ENCODE measurements at places on chromosomes 12 and 14.

DNA sequence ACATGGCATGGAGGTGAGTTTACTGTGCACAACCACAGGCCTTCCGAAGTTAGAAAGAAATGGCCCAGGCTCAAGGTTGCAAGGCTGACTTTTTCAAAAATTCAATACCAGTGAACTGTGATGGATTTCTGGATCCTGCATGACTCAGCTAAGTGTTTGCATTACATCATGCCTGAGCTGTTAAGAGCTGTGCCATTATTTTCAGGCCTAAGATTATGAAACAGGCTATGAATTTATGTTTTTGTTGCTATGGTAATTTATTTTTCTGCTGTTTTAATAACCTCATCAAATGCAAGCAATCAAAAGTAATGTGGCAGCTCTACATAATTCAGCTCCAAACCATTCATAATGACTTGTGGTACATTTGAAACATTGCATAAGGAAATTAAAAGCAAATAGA is 457.7 kb upstream of the TMEM132C start:
- no peak for DNase-seq

DNA sequence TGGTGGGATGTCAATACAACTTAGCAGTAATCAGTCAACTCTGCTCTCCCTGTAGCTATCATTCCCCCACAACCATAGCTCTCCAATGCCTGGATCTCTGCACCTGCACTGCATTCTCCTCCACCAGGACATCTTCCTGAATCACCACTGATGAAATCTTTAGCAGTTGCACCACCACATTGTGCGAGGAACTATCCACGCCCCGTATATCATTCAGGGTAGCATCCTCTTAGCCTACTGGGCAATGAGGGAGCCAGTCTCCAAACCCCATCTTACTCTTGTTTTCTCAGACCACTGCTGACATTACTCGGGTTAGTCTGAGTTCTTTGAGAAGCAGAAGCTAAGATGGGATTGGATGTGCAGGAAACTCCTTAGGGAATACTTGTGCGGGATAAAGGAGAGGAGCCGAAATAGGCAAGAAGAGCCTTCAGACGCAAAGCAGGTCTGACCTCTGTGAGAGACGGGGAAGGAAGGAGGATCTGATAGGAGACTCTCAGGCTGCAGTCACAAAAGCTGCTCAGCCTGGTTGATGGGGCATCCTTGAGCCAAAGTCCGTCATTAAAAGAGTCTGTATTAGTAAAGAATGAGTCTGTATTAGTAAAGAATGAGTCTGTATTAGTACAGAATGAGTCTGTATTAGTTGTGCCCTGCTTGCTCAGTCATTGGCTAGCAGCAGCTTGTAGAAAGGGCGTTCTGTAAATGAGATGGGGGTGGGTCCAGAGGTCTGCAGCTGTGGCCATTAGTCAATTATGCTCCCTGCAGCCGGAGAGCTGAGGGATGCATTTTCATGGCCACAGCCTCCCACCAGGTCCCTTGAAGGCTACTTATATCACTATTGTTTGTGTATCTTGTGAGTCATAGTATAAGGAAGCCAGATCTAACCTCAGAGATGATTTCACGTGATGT is 49.6 kb upstream of the RASSF3 start:
- DNase-seq = no peak

GRCh38 chr12:83932011-83932410 is 980.6 kb downstream of the SLC6A15 start:
- DNase-seq = no peak

GRCh38 chr14:23146980-23147379 is 27.9 kb upstream of the CEBPE start:
- no peak for DNase-seq

DNA sequence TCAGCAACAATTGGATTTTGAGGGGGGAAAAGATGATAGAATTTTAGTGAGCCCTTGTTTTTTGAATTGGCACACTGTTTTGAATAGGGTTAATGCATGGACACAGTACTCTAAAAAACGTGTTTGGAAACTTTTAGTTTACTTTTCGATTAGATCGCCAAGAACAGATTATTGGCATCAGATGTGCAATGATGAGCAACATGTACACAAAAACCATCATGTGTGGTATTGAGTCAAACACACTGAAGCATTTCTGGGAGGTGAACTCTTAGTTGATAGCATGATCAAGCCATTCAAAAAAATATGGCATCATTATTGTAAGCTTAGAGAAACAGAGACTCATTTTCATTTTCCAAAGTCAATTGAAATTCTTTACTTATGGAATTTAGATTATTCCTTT is 329.2 kb downstream of the ADAMTS20 start:
- no peak for DNase-seq

GRCh38 chr14:29558516-29558915 is 369.1 kb downstream of the PRKD1 start:
- DNase-seq = no peak

GRCh38 chr12:57617942-57618341 is 6.7 kb downstream of the ARHGEF25 start:
- DNase-seq = no peak

- DNase-seq = peak; percentile 63
These were observed 914 bp upstream of the CCND2 start for GRCh38 chr12:4272424-4273272.

GRCh38 chr14:89314274-89314673 is 102.8 kb downstream of the FOXN3 start:
- DNase-seq = no peak

GRCh38 chr12:45357539-45358417 is 141.9 kb downstream of the ANO6 start:
- no peak for DNase-seq

DNA sequence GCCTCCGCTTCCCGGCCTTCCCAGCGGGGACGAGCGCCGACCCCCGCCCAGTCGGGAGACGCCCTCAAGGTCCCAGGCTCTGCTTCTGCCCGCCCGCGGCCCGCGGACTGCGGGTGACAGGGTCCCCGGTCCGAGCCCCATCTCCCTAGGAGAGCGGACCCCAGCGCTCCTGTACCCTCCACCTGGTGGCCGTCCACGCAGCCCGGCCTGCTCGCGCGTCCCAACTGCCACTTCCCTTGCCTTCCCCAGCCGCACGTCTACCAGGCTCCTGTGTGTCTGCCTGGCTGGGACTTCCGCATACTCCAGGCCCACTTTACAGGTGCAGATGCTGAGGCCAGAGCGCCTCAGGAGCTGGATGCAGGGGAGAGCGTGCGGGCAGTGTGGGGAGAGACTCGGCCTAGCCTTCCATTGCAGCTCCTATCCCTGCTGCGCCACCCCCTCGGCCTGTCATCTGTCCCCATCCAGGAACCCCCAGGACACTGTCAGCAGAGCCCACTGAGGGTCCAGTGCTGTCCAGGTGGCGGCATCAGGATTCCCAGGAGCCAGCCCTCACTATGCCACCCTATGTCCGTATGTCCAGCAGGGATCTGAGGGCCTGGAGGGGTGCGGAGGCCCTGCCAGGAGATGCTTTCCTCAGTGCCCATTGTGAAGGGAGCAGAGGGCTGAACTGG is 8.0 kb upstream of the ANKRD9 start:
- no peak for DNase-seq

GRCh38 chr12:78928200-78929074 is 63.9 kb downstream of the SYT1 start:
- DNase-seq = no peak

GRCh38 chr14:54985156-54985555 is 41.7 kb downstream of the WDHD1 start:
- no peak for DNase-seq

DNA sequence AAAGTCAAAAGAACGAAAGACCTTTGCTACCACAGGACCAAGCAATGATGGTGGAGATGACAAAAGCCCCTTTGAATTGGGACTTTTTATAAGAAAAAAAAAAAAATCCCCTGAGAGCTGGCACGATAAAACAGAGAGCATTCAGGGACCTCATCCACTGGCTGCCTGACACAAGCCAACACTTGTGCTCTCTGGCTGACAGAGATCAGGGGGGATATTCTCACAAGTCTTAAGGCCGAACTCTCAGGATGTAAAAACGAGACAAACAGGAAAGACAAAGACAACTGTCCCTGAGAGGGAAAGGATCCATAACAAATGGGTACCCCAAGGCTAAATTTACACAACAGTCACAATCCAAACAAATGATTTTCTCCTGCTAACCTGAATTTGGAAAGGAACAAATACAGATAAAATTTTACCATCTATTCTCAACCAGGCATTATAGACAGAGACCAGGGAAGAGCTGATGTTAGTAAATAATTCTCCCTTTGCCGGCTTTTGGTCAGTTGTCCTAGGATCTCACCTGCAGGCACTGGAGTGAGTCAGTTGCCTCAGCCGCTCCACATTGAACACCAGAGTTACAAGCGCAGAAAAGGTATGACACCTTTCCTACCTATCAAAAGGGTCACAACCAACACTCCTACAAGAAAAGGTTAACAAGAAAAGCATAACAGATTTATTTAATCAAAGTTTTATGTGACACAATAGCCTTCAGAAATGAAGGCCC is 37.9 kb upstream of the GARIN6 start:
- DNase-seq = no peak

DNA sequence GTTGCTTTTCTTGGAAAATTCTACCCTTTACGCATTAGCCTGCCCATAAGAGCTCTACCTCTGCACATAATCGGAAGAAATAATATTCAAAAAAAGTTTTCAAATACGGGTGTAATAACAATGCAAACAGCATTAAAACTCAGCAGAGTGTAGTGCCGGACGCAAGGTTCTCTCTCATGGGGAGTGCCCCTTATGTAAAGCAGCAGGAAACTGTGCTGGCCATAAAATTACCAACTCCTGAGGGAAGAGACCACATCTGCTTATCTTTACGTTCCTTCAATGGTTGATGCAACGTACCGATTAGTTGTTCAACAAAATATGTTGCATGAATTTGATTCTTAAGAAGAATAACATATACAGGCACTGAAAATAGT is 118.7 kb upstream of the TMCC3 start:
- DNase-seq = no peak

Data from stimulated activated CD8-positive, alpha-beta memory T cell treated with anti-CD3 and anti-CD28 coated beads, Interleukin-4, amount 100 ng/mL, for 4 hours (primary cell).